Stimulated activated naive B cell treated with anti-CD40 and anti-IgM and Interleukin-4, amounts not matched to agents 10 μg/mL and 1 μg/mL and 100 μg/mL, for 72 hours (primary cell): ENCODE measurements at places on chromosomes 7 and 10.

DNA sequence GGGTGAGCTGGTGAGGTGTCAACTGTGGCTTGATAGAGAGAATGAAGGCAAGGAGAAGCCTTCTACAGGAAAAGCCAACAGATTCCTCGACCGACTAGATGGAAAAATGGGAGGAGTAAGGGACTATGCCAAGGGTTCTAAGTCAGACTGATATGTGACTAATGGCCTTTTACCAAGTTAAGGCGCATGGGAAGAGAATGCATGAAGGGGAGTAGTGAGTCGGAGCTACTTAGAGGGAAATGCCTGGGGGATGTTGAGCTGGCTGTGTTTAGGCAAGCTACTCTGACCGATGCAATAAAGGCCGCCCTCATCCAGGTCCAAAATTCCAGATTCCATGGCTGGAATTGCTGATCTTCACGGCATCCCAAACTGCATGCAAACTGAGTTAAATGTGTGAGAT is 48.2 kb downstream of the APBB1IP start:
- peak overlapping the region; percentile 40 for H3K4me3 ChIP-seq
- DNase-seq, result no peak
- H3K36me3 ChIP-seq, result peaks cover 22% of the 10 kb centered on the region
- H3K27ac ChIP-seq, result peak overlapping the region; percentile 90
- peaks cover 39% of the 10 kb centered on the region for H3K4me1 ChIP-seq

GRCh38 chr7:12719141-12719919 is 31.9 kb downstream of the ARL4A start:
- no peak overlapping the region for H3K4me3 ChIP-seq
- H3K27ac ChIP-seq, result peak overlapping the region; percentile 48
- H3K36me3 ChIP-seq, result peaks cover 3% of the 10 kb centered on the region

DNA sequence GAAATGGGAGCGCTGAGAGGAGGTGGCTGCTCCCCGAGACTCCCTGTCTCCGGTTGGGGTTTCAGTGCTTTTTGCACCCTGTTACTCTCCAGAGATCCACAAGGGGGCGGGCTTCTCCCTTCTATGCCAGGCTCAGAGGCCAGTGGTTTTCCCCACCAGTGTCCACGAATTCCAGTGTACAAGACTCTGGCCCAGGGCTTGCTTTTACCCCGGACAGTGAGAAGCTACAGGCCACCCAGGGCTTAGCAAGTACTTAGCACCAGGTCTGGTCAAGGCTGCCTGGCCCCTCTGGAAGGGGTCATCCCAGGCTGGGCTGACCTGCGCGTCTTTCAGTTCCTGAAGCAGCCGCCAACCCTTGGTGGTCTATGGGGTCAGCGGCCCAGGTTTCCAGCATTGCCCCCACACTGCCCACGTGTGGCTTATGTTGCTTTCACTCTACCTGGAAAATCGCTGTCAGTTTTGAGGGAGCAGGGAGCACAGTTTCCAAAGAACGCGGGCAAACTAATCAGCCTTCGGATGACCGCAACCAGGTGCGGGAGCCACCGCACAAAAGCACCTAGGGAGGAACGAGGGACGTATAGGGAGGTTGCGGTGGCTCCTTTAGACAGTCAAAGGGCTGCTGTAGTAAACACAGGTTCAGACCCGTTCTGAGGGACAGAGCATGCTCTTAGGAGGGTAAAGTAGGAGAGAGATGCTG is 6.8 kb downstream of the CYP26A1 start:
- H3K4me1 ChIP-seq, result peaks cover 6% of the 10 kb centered on the region
- no peak overlapping the region for H3K27ac ChIP-seq
- DNase-seq, result no peak

DNA sequence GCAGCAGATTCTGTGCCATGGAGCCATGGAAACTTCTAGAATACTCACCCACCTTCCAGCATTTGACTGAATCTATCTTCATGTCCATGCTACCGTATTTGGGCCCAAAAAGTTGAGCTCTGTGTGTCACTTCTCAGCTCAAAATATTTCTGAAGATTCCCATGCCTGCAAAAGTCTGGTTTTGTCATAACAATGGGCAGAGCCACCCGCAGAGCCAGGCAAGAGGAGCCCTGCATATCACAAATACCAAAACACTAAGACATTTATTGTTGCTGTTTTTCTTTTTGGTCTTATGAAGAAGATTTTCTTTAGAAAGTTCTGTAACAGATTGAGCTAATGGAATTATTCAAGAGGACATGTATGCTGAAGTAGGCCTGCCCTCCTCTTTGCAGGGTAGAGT is 68.1 kb downstream of the PRTFDC1 start:
- no peaks in the 10 kb centered on the region for H3K36me3 ChIP-seq
- H3K27ac ChIP-seq, result no peak overlapping the region
- H3K4me3 ChIP-seq, result no peak overlapping the region
- H3K27me3 ChIP-seq, result peaks cover 9% of the 10 kb centered on the region
- peaks cover 7% of the 10 kb centered on the region for H3K4me1 ChIP-seq
- no peak for DNase-seq

GRCh38 chr7:91345449-91345848 is 81.2 kb downstream of the FZD1 start:
- peak; percentile 4 for DNase-seq
- H3K27ac ChIP-seq, result peak overlapping the region; percentile 73
- H3K4me3 ChIP-seq, result no peak overlapping the region
- no peaks in the 10 kb centered on the region for H3K27me3 ChIP-seq
- H3K4me1 ChIP-seq, result peaks cover 15% of the 10 kb centered on the region

- H3K36me3 ChIP-seq, result peaks cover 3% of the 10 kb centered on the region
- H3K27ac ChIP-seq, result no peak overlapping the region
- peaks cover 54% of the 10 kb centered on the region for H3K4me1 ChIP-seq
- H3K4me3 ChIP-seq, result no peak overlapping the region
- DNase-seq, result no peak
Measured at GRCh38 chr7:77409739-77410547, 6.2 kb downstream of the GSAP start.

DNA sequence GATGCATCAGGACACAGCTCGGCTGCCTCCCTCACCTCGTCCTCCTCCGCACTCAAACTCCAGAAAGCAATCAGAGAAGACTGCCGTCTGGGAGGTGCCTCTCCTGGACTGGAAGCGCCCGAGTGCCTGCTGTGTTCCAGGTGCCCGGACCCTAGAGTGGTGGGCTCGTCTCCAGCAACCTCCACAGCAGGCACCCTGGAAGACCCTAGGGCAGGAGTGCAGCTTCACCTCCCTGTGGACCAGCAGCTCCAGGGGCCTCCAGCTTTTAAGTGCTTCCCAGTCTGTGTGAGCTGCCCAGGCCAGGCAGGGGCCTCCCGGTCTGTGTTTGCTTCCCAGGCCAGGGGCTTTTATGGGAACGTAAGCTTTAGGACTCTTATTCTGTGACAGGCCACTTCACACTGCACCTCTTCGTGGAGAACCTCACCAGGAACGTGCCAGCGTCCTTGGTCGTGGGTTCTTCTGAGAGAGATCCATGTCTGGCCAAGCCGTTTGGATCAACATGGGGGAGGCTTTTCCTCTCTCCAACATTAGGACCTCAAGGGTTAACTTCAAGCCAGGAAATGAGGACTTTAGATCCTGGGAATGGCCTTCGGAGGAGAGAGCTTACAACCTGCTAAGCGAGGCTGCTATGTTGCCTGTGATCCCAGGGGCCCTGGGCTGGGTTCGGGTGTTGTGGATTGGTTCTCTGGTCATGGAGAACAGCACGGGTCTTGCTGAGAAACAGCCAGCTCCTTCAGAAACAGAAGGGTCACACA is 5.9 kb upstream of the PWWP2B start:
- H3K27me3 ChIP-seq, result no peaks in the 10 kb centered on the region
- H3K4me3 ChIP-seq, result no peak overlapping the region
- H3K4me1 ChIP-seq, result peaks cover 34% of the 10 kb centered on the region
- H3K27ac ChIP-seq, result no peak overlapping the region
- H3K36me3 ChIP-seq, result peaks cover 5% of the 10 kb centered on the region
- DNase-seq, result no peak
